Ascending aorta (tissue), 2 donors: ENCODE measurements at places on chromosomes 2 and 18. TPM values are rescaled to one million over a fixed set of nuclear protein-coding genes. Genes with fewer than 3 reads are reported as not detected.

GRCh38 chr2:195413422-195413821, 243.6 kb upstream of the SLC39A10 start:
- no peak for DNase-seq

RALBP1 gene
- total RNA-seq = 67.2 TPM

DNA sequence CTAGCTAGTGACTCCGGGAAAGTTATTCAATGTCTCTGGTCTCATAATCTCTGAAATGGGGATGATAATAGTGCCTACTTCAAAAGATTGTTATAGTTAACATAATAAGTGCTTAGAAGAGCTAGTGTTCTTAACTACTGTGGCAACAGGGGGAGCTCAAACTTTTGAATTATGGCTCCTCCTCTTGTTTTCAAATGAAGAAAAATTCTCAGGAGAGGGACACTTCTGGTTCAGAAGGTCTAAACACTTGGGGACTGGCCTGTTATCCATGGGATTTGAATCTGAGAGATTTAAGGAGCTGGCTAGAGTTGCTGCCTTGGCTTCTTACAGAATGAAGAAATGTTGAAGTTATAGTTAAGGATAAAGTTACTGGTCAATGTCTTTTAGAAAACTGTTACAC, 92.2 kb upstream of the ITGB6 start:
- DNase-seq = no peak

DNA sequence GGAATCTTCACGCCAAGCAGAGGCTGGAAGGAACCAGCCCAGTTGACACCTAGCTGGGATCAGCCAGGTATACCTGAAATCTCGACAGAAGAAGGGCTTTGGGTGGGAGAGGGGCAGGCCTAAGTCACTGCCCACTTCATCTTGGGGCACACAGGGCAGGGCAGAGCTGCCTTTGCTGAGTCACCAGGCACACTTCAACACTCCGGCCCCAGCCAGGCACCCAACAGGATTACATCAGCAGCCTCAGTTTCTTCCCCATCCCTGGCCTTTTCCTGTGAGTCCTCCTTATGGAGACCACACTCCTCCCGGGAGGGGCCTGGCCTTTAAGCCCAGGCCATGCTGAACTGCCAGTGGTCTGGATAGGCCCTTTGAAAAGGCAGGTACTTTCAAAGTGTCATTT, 201.7 kb upstream of the HS6ST1 start:
- DNase-seq = no peak

GRCh38 chr2:28951910-28952835, 28.9 kb upstream of the TOGARAM2 start:
- no peak for DNase-seq

GRCh38 chr18:55497825-55498403, 90.1 kb downstream of the TCF4 start:
- DNase-seq = no peak

DNA sequence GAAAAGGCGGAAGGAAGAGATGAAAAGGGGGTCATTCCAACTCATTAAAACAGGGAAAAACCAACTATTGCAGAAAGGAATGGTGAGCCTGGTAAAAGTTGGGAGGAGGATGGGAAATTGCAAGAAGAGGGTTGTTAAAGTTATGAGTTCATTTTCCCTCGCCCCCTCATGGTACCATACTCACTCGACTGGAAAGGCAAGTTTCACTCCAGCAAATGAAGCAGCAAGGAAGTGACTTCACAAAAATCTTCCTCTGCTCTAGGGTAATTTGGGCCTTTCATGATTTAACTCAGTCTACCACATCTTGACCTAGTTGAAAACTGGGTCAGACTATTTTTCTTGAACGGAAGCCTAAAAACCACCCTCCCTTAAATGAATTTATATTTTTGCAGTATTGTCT, 22.8 kb upstream of the DAW1 start:
- no peak for DNase-seq
